ENCODE measurements at places on chromosomes 5 and 9. TPM values are rescaled to one million over a fixed set of nuclear protein-coding genes. Genes with fewer than 3 reads are reported as not detected.

DNA sequence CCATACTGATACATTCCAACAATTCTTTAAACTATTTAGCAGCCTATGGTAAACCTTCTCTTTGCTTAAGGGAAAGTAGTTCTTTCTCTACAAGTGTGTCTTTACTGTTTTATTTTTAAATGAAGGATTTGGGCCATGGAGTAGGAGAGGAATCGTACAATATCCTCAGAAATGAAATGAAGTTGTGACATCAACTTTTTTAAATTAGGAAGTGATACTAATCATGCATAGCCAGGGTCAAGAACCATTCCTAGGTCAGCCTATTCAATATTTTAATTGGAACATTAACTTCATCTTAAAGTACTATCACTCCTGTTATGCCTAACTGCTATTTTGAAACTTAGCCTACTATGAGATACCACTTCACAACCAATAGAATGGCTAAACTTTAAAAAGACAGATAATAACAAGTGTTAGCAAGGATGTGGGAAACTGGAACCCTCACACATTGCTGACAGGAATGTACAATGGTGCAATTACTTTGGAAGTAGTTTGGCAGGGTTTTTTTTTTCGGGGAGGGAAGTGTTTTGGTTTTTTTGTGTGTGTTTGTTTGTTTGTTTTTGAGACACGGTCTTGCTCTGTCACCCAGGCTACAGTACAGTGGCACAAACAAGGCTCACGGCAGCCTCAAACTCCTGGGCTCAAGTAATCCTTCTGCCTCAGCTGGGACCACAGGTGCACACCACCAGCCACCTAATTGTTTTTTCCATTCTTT is 10.7 kb downstream of the AGTPBP1 start:
- no peak for DNase-seq

GRCh38 chr5:170464280-170465127 is 39.3 kb upstream of the KCNIP1 start:
- DNase-seq = no peak

GRCh38 chr9:138028596-138028995 is 151.0 kb downstream of the CACNA1B start:
- no peak for DNase-seq

DNA sequence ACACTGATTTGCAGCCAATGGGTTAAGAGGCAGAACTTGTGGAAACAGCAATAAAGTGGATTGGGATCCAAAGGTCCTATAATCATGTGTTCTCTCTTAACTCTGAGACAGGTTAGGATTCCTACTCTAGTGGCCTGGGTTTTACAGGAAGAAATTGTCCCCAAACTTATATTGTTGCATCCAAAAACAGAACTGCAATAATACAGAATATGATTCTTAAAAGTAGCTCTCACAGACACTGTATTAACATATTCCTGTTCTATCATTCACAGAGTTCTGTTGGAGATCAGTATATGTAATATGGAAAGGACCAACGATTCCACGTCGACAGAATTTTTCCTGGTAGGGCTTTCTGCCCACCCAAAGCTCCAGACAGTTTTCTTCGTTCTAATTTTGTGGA is at the start of gene OR13C8:
Gene OR13C8 (plus strand): TSS at position 301 of the 400 bp plus-strand sequence. CDS start 0 bp downstream, at position 301.
- no peak for DNase-seq

DNA sequence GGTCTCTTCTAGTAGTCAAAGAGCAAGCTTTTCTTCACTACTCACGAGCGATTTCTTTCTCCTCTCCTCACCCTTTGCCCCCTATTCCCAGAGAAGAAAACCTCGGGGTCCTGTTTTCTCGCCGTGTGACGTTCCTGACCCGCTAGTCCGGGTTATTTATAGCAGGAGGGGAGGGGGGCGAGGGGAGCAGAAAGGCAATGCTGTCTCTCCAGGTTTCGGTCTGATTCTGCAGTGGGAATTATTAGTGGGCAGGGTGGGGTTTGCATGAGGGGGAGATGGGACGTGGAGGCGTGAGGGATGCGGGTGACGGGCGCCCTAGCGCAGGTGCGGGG is 847 bp upstream of the GABRB2 start:
- DNase-seq = no peak

Gene SPINK5
- 0.83 TPM for total RNA-seq

DNA sequence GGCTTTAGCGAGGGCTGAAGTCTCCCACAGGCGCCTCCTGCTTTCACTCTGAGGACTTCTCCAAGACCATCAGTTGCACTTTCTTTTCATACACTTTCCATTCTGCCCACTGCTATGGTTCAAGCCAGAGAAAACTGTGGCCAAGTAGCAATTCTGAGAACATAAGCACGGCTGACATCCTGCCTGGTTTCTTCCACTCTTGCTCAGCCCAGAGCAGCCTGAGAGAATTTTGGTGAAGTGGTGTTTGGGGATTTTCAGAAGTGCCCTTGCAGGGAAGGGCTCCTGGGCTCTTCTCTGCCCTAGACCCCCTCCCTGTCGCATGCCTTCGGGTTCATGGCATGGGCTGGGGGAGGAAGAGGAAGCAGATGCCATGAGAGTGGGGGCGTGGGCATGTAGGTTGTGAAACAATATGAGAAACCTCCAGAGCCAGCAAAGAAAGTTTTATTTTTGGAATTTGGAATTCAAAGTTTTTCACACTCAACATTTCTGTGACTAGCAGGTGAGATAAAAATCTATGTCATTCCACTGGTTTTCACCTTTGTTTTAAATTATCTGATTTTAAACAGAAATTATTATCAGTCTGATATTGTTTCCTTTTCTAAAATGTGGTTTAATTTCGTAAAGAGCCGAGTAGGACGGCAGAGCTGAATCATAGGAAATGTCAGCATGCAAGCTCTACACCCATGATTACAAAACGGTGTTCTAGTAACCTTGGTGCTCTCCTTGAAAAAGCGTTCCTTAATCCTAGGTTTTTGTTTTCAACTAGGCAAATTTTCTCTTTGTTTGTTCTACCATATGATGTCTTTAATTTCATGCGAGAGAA is 27.8 kb upstream of the TNFSF8 start:
- DNase-seq = no peak

- no peak for DNase-seq
Observed at GRCh38 chr5:95986001-95986400, 24.4 kb upstream of the ELL2 start.

Gene THBS4
- total RNA-seq = 3.4 TPM

Gene NTNG2
- 2.3 TPM for total RNA-seq

GRCh38 chr5:53100606-53101005 is 9.0 kb downstream of the MOCS2 start:
- DNase-seq = no peak

GRCh38 chr9:75658301-75658905 is 232.1 kb upstream of the PCSK5 start:
- no peak for DNase-seq

DNA sequence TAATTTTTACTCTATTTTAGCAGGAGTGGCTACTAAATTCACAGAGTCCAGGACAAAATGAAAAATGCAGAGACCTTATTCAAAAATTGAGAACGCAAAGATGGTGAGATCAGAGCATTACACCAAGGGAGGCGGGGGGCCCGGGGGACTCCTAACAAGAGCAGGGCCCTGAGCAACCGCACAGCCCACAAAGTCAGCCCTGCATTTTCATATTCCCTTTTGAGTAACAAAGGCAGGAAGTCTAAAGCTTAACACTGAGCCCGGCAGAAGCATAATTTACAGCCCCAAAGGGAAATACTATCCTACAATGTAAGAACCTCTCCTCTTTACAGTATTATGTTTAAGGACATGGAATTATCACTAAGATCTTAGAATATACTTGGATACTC is 69.4 kb downstream of the TLE1 start:
- no peak for DNase-seq

- no peak for DNase-seq
Observed at GRCh38 chr9:120389300-120389699, 190.7 kb downstream of the CDK5RAP2 start.

Gene FBP2
- total RNA-seq = not detected

Gene ACTBL2
- total RNA-seq = not detected

DNA sequence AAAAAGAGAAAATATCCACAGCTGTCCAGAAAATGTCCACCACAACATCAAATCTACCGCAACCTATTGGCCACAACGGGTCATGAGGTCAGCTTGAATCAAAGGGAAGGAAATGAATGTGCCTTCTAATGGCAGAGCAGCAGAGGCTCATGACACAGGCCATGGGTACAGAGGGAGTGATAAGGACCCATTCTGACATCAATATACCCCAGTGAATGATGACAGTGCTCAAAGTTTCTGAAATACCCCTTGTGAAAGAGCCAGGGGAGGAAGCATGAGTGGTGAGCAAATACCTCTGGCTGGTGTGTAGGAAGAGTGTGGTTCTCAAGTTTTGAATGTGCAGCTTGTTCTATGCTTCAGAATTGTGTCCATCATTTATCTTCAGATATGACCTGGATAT is 348.2 kb downstream of the IRX1 start:
- DNase-seq = no peak

GRCh38 chr5:132667761-132668705 is 5.8 kb upstream of the IL4 start:
- DNase-seq = peak; percentile 50

Gene CRB2
- 1.7 TPM for total RNA-seq

Gene KCNIP1
- 0.33 TPM for total RNA-seq

DNA sequence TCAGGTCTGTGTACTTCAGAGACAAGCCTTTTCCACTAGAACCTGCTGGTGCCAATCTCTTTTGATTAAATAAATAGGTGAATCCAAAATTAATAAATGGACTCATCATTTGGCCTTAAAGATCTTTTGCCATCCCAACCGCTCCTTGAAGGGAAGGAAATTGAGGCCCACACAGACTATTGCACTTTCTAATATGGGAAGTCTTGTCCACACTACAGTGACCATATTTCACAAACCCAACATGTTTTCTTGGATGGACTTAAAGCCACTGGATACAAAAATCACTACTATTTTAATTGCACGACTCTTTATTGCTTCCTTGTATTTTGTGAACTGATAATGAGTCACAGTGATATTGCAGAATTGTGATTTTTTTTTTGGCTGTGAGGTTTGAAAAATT is 135.0 kb downstream of the DIRAS2 start:
- no peak for DNase-seq

Gene PCDHGA3
- total RNA-seq = not detected

Gene C1QTNF3
- total RNA-seq = 0.59 TPM

Gene ADCY2
- total RNA-seq = 30.0 TPM

DNA sequence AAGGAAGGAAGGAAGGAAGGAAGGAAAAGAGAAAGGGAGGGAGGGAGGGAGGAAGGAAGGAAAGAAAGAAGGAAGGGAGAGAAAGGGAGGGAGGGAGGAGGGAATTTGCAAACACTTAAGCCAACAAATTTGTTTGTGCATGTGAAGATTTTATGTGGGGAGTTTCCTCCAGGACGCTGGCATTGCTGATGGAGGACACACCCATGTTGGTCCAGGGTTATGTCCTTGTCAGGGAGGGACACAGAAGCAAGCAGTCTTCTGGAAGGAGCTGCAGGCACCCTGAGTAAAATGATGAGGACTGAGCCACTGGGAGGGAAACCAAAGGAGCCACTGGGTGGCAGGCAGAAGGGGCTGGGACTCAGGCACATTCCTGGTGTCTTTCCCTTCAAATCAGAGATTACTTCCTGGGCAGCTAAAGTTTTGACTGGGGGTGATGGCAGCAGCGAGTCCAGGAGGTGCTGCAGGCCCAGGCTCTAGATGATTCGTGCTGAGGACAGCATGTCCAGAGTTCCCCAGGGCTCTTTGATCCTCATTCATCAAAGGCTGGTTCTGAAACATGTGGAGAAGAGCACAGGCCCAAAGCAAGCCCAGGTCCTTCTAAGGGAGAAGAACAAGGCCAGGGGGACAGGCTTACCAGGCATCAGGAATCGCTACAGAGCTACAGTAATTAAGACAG is 109.2 kb downstream of the PAX5 start:
- DNase-seq = no peak

GRCh38 chr5:56211298-56211865 is 21.7 kb downstream of the ANKRD55 start:
- no peak for DNase-seq

Gene HDAC3
- total RNA-seq = 82.7 TPM

Gene MUSK
- total RNA-seq = not detected

DNA sequence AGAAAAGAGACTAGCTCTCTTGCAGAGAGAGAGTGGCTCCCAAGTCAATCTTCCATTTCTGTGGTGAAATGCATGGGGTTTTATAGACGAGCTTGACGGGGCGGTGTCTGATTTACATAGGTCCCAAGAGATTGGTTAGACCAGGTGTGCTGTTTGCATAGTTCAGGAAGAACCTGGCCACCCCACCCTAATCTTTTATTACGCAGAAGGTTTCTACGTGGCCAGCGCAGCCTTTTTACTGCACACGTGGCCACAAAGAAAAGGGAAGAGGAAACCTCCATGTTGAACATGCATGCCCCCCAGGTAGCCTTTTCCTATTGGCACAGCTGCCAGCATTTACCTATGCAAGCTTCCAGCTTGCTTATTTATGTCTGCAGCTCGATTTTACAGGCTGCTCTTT is 92.1 kb downstream of the CAVIN4 start:
- DNase-seq = peak; percentile 25

DNA sequence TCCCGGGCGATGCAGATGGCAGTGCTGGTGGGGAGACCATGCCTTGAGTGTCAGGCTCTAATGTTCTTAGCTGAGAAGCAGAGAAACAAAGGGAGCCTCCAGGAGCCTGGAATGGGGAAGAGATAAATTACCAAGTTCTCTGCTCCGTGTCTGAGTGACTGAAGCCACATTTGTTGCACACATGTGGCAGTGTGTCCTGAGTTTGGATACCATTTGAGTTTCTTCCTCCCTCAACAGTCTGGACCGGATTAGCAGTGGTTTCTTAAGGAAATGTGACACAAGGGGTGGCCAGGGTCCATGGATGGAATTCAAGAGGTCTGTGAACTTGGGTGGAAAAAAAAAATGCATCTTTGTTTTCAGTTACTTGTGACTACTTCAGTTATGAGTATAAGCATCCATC is 50.7 kb upstream of the GARNL3 start:
- no peak for DNase-seq

Gene PCDHB13
- not detected for total RNA-seq

- no peak for DNase-seq
Observed at GRCh38 chr5:77369566-77369965, 122.5 kb downstream of the WDR41 start.

GRCh38 chr5:33657176-33657575 is 216.4 kb downstream of the TARS1 start:
- no peak for DNase-seq

- no peak for DNase-seq
Observed at GRCh38 chr9:75541734-75542133, 348.7 kb upstream of the PCSK5 start.

GRCh38 chr5:57316798-57317327 is 143.0 kb downstream of the GPBP1 start:
- DNase-seq = no peak

Gene EMB
- total RNA-seq = 18.5 TPM

GRCh38 chr9:78519786-78520185 is 222.9 kb downstream of the PSAT1 start:
- no peak for DNase-seq

DNA sequence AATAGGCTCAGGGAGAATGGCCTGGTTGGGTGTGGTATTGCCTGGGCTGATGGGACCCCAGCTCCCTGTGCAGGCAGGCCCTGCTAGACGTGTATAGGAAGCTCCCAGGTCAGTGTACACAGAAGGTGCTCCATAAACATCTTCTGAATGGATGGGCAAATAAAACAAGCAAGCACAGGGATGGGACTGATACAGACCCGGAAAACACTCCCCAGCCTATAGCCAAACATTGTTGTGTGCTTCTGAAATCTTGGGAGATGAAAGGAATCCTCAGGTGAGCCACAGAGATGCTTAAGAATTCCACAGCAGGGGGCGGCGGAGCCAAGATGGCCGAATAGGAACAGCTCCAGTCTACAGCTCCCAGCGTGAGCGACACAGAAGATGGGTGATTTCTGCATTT is 151.8 kb downstream of the ENTREP1 start:
- DNase-seq = peak; percentile 52

- DNase-seq = no peak
Observed at GRCh38 chr5:61525512-61526206, 193.6 kb downstream of the ZSWIM6 start.

All from H7 (cell line).